Hair follicular keratinocyte (primary cell): ENCODE measurements at places on chromosomes 5 and 9. TPM values are rescaled to one million over a fixed set of nuclear protein-coding genes. Genes with fewer than 3 reads are reported as not detected.

The AGXT2 gene
- not detected in 2 replicates for total RNA-seq

The MYOZ3 gene
- 0.53 TPM in 1 of 2 replicates, not detected in the other for total RNA-seq

The SMIM33 gene
- total RNA-seq = not detected in 2 replicates

The SEC61B gene
- total RNA-seq = 189 and 240 TPM in 2 replicates

The TAS2R1 gene
- total RNA-seq = not detected in 2 replicates

The TIMD4 gene
- not detected in 2 replicates for total RNA-seq

The CDO1 gene
- not detected in 2 replicates for total RNA-seq

The C9orf153 gene
- total RNA-seq = not detected in 2 replicates

The PRRC1 gene
- 38.3 and 41.5 TPM in 2 replicates for total RNA-seq

The CYLC2 gene
- not detected in 2 replicates for total RNA-seq

The PFN3 gene
- total RNA-seq = not detected in 2 replicates

The KCNT1 gene
- total RNA-seq = not detected in 2 replicates

The RGS7BP gene
- not detected in 2 replicates for total RNA-seq
